ENCODE measurements at places on chromosomes 12 and 14.

DNA sequence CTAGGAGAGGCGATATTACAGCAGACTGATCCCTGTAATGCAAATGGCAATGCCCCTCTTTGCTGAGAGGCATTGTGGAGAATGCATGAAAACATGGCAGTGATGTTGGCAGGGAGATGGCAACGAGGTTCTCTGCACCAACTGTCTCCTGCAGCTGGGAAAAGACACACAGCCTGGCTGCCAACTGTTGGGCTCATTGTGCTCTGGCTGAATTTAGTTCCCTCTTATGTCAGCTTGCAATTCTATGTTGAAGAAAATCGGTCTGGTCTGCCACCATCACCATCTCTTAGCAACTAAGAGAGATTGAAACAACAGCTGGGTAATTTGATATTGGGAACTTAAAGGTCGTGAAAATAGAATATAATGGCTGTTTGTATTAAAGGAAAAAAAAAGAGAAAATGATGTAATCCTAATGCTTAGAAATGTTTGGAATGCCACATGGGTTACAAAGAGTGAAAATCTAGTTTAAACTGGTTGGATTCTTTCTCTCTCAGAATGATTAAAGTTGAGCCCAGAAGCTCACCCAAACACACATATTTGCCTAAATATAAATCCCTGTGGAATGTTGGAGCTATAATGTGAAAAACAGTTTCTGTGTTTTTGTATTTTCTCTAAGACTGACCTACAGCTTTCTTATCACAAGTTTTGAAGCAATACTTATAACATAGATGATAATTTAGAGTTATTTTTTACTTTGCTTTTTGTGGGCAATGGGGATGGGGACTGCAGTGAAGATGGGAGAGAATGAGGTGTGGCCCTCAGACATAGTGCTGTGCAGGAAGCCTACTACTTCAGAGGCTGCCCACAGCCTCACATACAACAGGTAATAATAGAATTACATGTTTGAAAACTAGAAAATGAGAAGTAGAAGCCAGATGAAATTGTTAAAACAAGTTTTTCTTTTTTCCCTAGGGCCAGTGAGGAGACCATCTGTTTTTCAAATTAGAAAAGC, 143.7 kb downstream of the AKAP6 start:
- peak; percentile 89 for DNase-seq

DNA sequence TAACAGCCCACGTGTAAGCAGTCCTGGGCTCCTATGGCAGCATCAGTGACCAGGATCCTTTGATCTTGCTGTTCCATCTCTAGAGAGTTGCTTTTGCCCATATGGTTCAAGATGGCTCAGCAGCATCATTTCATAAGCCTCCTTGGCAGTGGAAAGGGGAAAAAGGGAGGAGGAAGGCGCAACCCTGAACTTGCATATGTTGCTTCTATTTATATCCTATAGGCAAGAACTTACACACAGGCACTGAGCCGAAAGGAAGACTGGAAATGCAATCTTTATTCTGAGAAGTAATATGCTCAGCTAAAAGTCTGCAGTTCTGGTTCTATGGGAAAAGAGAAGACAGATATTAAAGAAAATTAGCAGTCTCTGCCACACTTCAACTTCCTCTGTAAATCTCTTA, 167.7 kb upstream of the PLXNC1 start:
- DNase-seq, result no peak

GRCh38 chr12:65903691-65904383, 79.6 kb downstream of the HMGA2 start:
- DNase-seq, result no peak

DNA sequence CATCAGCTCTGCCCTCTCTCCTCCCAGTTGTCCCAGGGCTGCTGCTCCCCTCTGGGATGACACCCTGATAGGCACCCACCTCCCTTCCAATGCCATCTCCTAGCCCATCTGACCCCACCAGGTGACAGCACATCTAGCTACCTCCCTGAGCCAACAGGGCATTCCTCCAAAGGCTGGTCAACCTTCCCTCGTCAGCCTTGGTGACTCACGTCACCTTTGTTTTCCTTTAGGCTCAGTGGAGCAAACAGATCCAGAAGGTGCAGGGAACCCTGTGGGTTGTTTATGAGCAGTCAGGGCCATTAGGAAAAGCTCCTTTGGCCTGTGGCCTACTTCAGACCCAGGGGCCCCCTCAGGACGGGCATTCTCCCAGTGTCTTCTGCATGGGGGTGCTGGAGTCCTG, 32.4 kb downstream of the PIGH start:
- DNase-seq, result no peak

GRCh38 chr12:27762757-27763156, 17.3 kb upstream of the KLHL42 start:
- no peak for DNase-seq

- no peak for DNase-seq
Observed at GRCh38 chr14:76467711-76468155, 91.8 kb downstream of the ESRRB start.

DNA sequence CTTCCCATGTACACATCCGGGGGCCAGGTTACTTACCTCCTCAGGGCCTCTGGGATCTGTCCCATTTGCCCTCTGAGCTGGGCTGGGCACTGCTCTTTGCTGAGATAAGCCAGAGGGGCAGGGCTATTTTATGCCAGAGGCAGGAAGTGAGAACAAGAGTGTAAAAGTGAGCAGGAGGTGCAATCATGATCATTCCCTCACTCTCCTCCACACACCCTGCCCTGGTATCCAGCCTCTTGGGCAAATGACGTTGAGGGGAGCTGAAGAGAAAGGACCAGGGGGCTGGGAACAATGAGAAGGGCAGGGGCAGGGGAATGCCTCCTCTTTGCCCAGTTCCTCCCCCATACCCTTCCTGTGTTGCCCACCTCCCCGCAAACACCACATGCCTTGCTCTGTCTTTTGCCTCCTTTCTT, 4.2 kb downstream of the LPAR5 start:
- no peak for DNase-seq

DNA sequence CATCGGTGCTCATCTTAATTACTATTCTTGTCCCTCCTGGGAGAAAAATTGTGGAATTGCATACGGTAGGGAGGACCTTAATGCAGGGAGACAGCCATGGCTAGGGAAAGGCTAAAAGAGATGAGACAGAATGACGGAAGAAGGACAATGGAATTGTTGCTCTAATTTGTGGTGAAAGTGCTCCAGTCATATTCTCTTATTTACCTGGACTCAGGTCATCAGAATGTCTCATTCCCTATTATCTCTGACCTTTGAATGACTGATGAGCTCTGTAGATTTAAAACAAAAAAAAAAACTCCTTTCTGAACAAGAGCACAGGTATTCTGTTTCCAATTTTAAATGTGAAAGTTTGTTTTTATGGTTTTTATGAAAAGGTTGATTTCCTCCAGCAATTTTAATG, 8.6 kb upstream of the EPS8 start:
- DNase-seq, result no peak

DNA sequence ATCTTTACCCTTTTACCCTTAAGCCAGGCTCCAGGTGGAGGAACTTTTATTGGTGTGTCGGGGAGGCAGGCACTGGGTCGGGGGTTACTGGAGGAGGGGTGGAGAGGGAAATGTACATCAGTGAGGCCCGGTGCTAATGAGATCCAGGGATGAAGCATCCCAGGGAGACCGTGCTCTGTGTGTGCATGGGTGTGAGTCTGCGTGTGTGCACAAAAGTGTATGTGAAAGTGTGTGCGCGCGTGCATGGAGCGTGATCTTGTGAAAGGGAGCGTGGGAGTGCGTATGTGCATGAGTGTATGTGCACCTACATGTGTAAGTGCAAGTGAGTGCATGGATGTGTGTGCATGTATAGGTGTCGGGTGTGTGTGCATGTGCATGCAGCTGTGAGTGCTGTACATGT, 55.3 kb downstream of the AACS start:
- DNase-seq, result no peak

DNA sequence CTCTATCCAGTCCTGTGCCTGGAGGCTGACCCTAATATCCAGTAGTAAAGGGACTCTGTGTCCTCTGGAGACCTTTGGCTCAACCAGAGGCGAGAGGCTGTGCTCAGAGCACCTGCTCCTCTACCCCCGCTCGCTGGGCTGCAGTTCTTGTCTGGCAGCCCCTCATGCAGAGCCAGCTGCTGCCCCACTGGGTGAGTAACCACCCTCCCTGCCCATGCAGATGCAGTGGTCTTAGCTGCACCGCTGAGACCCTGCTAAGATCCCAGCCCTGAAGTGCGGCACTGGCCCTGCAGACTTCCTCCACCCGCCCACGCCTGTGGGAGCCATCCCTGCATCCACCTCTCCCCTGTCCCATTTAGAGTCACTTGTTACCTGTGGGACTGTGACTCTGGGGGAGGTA, 347.5 kb upstream of the SFSWAP start:
- DNase-seq, result no peak

GRCh38 chr12:113537751-113538087, 66.0 kb upstream of the LHX5 start:
- no peak for DNase-seq

DNA sequence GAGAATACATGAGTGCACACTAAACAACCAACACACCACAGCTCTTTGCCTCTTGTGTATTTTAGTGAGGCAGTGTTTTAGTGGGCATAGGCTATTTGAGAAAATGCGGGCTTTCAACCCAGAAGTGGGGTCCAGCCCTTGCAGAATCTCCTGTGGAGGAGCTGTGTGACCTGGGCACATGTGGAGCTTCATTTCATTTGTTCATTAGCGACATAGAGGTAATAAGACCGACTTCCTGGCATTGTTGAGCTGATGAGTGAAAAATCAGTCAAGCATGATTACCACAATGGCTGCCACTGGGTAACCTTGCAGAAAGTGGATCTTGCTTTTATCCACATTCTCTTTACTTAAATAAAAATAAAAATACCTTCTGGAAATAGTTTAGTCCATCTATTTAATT, 923.5 kb downstream of the BCL11B start:
- no peak for DNase-seq

DNA sequence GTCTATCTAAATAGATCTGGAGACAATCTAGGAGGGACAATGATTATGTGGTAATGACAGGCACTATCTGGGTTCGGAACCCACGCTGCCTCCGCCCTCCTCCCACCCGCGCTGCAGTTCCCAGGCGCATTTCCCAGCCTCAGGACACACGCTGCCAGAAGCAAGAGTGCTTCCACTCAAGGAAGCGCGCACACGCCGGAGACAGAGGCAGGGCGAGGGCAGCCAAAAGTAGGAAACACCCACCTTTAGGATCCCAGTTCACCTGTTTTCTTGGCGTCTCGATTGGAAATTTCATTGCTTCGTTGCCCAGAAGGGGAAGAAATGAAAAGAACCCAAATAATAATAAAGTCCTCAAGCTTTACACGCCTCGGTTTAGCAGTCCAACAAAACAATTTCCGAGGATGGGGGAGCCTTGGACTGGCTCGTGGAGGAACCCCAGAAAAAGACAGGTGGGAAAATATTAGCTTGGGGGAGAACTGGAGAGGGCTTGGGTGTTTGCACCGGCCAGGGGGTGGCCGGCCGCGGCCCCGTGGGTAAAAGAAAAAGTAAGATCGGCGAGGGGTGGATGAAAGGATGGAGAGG, 474 bp downstream of the KCNK10 start:
- no peak for DNase-seq

DNA sequence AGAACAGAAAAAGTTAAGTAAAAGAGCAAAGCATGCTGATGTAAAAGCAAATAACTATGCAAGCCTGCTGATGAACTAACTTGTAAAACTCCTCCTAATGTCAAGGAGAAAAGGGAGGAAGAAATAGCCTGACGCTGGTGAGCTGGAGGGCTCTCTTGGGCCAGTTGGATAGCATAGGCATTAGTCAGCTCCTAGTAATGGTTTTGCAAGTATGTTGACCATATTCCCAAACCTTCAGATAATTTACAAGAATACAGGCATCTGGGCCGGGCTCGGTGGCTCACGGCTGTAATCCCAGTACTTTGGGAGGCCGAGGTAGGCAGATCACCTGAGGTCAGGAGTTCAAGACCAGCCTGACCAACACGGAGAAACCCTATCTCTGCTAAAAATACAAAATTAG, 871.4 kb downstream of the C12orf50 start:
- peak; percentile 96 for DNase-seq

GRCh38 chr12:6542209-6543009, 8.1 kb downstream of the GAPDH start:
- DNase-seq, result no peak

GRCh38 chr12:115223322-115223721, 539.3 kb upstream of the TBX3 start:
- peak; percentile 79 for DNase-seq

DNA sequence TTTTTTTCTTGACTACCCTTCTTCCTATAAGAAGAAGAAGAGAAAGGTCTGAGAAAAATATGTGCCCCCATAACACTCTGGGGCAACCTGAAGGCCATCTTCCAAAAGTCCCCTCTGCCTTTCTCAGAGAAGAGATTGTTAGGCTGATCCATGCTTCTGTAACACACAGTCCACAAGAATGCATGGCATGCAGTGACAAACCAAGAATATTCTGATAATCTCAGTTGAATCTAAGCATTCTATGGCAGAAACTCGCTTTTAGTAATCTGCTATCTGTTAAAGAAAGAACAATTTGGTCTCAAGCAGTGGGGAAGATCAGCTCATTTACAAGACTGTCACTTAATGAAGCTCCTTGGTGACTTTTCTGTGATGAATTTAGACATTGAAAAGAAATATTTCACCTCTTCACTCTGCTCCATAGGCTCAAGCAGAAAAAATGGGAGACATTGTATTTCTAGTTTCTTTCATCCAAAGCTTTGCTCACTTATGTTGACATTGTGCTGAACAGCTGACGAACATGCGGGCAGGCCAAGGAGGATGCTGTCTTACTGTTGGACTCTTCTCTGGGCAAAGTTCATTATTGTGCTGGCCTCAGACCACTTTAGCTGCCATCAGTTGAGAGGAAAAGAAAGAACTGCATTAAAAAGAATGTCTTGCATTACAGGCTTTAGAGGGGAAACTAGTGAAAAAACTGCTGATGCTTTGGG, 957.1 kb downstream of the DIO2 start:
- peak; percentile 66 for DNase-seq

DNA sequence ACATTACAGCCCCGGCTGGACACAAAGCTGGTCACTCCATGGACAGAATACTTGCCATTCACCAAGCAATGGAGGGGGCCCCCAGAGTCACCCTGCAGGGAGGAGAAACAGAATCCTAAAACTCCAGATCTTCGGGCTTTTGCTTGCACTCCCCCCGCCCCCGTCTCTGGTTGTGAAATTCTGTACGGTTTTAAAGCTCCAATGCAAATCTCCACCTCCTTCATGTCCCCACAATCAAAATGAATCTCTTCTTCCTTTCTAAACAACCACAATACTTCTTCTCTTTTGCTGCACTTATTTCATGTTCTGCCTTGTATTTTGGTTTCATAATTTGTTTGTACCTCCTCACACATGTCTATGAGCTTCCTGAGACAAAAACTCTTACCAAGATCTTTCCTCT, 5.8 kb upstream of the BIN2 start:
- DNase-seq, result no peak

- DNase-seq, result no peak
Observed at GRCh38 chr12:124024776-124025175, 51.8 kb downstream of the ZNF664 start.

GRCh38 chr12:106291342-106291741, 11.2 kb upstream of the TCP11L2 start:
- no peak for DNase-seq
